ENCODE measurements at places on chromosomes 2 and 18.

DNA sequence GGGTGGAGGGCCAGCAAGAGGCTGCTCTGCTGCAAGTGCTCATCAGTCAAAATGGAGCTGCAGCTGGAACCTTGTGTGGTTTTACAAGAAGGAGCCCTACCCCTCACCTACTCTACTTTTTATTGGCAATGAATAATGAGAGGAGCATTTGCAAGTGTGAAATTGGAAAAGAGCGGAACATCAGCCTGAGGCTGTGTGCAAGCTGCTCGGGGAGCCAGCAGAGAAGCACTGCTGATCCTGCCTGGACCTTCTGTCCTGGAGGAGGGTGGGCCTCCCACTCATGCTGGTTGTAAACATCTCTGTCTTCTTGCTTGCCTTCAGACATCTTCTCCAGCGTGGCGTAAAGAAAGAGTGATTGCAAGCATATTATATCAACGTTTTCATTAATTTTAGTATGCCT is 256.2 kb downstream of the DLGAP1 start:
- DNase-seq = no peak

GRCh38 chr2:25712455-25712854 is 39.1 kb upstream of the DTNB start:
- no peak for DNase-seq

- no peak for DNase-seq
These were observed 219.8 kb upstream of the PARD3B start for GRCh38 chr2:204325468-204325867.

- DNase-seq = no peak
These were observed 620 bp upstream of the WDFY1 start for GRCh38 chr2:223945755-223946154.

- DNase-seq = no peak
These were observed 117.6 kb downstream of the FAM124B start for GRCh38 chr2:224284134-224284946.

GRCh38 chr2:163348857-163349380 is 386.9 kb downstream of the FIGN start:
- peak; percentile 88 for DNase-seq

DNA sequence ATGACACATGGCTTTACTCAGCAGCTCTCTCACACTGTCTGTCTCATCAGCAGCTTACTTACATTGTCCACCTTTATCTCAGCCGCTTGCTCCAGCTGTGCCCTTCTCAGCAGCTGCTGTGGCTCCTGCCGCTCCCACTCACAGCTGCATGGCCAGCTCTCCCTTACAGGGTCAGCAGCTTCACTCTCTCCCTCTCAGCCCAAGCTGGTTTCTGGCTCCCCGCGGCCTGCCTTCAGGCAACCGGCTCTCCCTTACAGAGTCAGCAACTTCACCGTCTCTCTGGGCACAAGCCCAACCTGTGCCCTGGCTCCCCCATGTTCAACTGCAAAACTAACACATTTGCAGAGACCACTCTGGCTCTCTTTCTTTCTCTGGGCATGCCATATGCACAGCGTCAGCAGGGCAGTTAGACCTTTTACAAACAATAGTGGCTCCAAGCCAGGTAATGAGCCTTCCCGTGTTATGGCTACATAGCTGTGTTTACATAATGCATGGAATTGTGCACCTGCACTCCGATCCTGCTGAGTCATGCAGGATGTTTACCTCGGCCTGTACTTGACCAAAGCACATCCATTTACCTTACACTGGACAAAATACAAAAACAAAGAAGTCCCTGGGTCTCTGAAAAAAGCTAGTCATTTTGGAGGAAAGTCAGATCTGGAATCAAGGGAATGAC is 167.3 kb downstream of the DOK6 start:
- DNase-seq = no peak

- no peak for DNase-seq
These were observed 239.8 kb downstream of the BCL11A start for GRCh38 chr2:60313470-60314172.

DNA sequence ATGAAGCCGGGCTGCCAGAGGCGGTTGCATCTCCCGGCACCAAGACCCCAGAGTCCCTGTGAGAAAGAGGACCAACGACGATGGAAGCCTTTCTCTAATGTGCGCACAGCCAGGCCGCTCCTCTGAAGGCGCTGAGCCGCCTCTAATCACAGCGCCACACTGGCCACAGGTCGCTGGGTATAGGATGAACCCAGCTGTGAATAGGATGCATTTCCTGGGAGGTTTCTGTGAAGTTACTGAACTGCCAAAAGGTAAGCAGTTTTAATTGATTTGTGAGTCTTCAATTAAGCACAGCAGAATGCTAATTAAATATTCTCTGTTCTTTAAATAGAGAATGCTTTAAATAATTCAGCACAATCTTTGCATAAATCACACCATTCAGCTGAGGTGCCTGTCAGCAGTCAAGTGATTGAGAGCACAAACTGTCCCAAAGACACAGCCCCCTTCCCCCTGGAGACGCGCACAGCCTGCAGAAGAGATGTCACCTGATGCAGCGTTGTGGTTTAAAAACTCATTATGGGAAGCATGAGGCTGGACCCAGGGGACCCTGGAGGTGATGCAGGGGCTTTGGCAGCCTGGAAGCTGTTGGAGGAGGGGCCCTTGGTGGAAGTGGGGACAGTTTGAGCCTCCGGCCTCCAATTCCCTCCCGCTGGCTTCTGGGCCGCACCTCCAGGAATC is 98.1 kb downstream of the RTP5 start:
- no peak for DNase-seq
